Parietal lobe (tissue), 2 donors: ENCODE measurements at places on chromosomes 6 and 20. TPM values are rescaled to one million over a fixed set of nuclear protein-coding genes. Genes with fewer than 3 reads are reported as not detected.

CASS4 gene
- 0.31 TPM for total RNA-seq

GHRH gene
- total RNA-seq, result not detected

PFDN6 gene
- 18.5 TPM for total RNA-seq

C6orf132 gene
- total RNA-seq, result under 0.01 TPM

B3GALT4 gene
- 12.8 TPM for total RNA-seq

TUBB1 gene
- 0.31 TPM for total RNA-seq

HLA-DQA1 gene
- total RNA-seq, result not detected

HLA-G gene
- total RNA-seq, result not detected

RPRD1B gene
- total RNA-seq, result 48.5 TPM

EDN3 gene
- 0.63 TPM for total RNA-seq

HAO1 gene
- not detected for total RNA-seq

NFYA gene
- total RNA-seq, result 57.6 TPM

F13A1 gene
- 2.5 TPM for total RNA-seq

GABRR1 gene
- not detected for total RNA-seq

PTPRT gene
- 23.2 TPM for total RNA-seq

GPR6 gene
- total RNA-seq, result 1.3 TPM

NR2E1 gene
- total RNA-seq, result 13.5 TPM

ELOVL2 gene
- total RNA-seq, result 45.7 TPM

MEP1A gene
- not detected for total RNA-seq

CST7 gene
- total RNA-seq, result not detected

ATG5 gene
- total RNA-seq, result 65.1 TPM

COL20A1 gene
- 5.0 TPM for total RNA-seq

MICB gene
- total RNA-seq, result 0.31 TPM

TAGAP gene
- total RNA-seq, result 0.94 TPM

NOX3 gene
- not detected for total RNA-seq

TNFRSF6B gene
- 1.3 TPM for total RNA-seq

ULBP3 gene
- total RNA-seq, result 6.3 TPM

TRERF1 gene
- total RNA-seq, result 7.5 TPM

COL9A3 gene
- 27.9 TPM for total RNA-seq

SPDEF gene
- total RNA-seq, result not detected

CCDC170 gene
- 2.8 TPM for total RNA-seq

SLC17A9 gene
- 0.31 TPM for total RNA-seq

ZBTB12 gene
- 31.0 TPM for total RNA-seq

PBOV1 gene
- not detected for total RNA-seq

TRAPPC3L gene
- not detected for total RNA-seq

PCED1A gene
- total RNA-seq, result 32.9 TPM

ZSWIM3 gene
- 14.4 TPM for total RNA-seq

RIMS1 gene
- total RNA-seq, result 242 TPM

SYCP2L gene
- 11.9 TPM for total RNA-seq

GNAS-AS1 gene
- 2.5 TPM for total RNA-seq

PSORS1C2 gene
- total RNA-seq, result not detected

CGAS gene
- total RNA-seq, result 1.6 TPM

ANGPT4 gene
- total RNA-seq, result not detected

BTNL2 gene
- total RNA-seq, result not detected

ASIP gene
- not detected for total RNA-seq

PARD6B gene
- total RNA-seq, result 9.4 TPM

AHCY gene
- 45.7 TPM for total RNA-seq

ATP5F1E gene
- total RNA-seq, result 35.4 TPM

CST11 gene
- total RNA-seq, result not detected

BEND6 gene
- total RNA-seq, result 20.7 TPM

RBCK1 gene
- 37.2 TPM for total RNA-seq

AIF1 gene
- total RNA-seq, result 3.4 TPM

LY6G6D gene
- total RNA-seq, result not detected
